ENCODE measurements at places on chromosomes 4 and X. TPM values are rescaled to one million over a fixed set of nuclear protein-coding genes. Genes with fewer than 3 reads are reported as not detected.

Gene ZNF718
- 12.0 TPM for total RNA-seq

Gene DIPK2B
- 12.3 TPM for total RNA-seq

Gene BCOR
- 28.5 TPM for total RNA-seq

Gene GUCY1B1
- 11.7 TPM for total RNA-seq

Gene CENPVL1
- not detected for total RNA-seq

Gene RHOH
- total RNA-seq: 1.0 TPM

Gene FAM13A
- 48.8 TPM for total RNA-seq

GRCh38 chrX:37476571-37477170, 94.8 kb upstream of the LANCL3 start:
- H3K27me3 ChIP-seq: no peaks in the 10 kb centered on the region
- no peak overlapping the region for H3K27ac ChIP-seq
- H3K4me1 ChIP-seq: no peaks in the 10 kb centered on the region
- no peaks in the 10 kb centered on the region for H3K36me3 ChIP-seq

GRCh38 chr4:12957108-12957507, 527.0 kb downstream of the RAB28 start:
- H3K27me3 ChIP-seq: no peaks in the 10 kb centered on the region
- H3K27ac ChIP-seq: no peak overlapping the region
- no peaks in the 10 kb centered on the region for H3K36me3 ChIP-seq
- no peaks in the 10 kb centered on the region for H3K4me1 ChIP-seq
- no peak overlapping the region for H3K4me3 ChIP-seq

DNA sequence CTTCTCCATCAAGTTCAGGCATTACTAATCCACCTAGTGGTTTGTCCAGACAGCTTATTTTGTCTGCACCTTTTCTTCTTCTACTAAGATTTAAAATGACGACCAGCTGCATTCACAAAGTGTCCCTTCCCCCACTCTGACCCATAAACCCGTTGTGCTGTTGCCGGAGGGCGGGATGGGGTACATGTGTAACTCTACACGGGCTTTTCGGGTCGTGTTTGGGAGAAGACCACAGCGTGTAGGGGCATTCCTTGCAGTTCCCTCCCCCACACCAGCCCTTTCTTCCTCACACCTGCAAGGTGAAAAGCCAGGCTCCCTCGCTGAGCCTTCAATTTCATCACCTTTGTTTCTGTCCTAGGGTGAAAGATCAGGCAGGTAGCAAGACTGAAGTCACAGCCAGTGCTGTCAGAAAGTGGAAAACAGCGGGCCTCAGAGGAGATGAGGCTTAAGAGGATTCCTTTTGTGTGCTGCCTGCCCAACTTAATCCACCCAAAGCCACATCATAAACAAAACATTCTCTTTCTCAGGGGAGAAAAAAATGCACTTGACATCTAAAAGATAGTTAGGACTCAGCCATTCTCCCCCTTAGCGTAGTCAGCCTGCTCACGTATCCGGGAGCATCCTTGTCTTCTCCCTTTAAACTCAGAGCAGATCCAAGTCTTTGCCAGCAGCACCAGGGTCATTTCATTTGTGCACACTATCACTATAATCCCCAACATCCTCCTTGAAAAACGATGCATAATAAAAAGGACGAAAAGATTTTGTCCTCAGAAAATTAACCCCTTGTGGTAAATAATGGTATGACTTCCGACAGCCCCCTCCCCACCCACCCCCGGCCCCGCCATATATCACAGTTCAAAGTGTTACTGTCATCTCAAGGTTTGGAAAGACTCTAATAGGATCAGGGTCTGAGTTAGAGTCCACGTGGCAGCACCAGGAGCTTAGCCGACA, 599.0 kb downstream of the RAB28 start:
- no peak overlapping the region for H3K27ac ChIP-seq
- H3K4me3 ChIP-seq: no peak overlapping the region
- DNase-seq: no peak
- H3K36me3 ChIP-seq: no peaks in the 10 kb centered on the region

DNA sequence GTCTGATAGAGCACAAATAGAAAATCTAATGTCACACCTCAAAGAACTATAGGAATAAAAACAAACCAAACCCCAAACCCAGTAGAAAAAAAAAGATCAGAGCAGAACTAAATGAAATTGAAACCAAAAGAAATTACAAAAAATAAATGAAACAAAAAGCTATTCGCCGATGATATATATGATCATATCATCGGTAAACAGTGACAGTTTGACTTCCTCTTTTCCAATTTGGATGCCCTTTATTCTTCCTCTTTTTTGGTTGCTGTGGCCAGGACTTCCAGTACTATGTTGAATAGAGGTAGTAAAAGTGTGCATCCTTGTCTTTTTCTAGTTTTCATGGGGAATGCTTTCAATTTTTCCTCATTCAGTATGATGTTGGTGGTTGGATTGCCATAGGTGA, 215.3 kb upstream of the AR start:
- DNase-seq: no peak
- H3K4me1 ChIP-seq: no peaks in the 10 kb centered on the region
- H3K27me3 ChIP-seq: no peaks in the 10 kb centered on the region
- H3K4me3 ChIP-seq: no peak overlapping the region
- H3K36me3 ChIP-seq: no peaks in the 10 kb centered on the region

GRCh38 chr4:159765382-159765781, 662.5 kb downstream of the RAPGEF2 start:
- no peaks in the 10 kb centered on the region for H3K27me3 ChIP-seq
- H3K4me3 ChIP-seq: no peak overlapping the region
- no peaks in the 10 kb centered on the region for H3K36me3 ChIP-seq
- H3K4me1 ChIP-seq: no peaks in the 10 kb centered on the region
- DNase-seq: no peak

GRCh38 chr4:167885071-167885470, 207.3 kb upstream of the ANXA10 start:
- no peak overlapping the region for H3K4me3 ChIP-seq
- no peak overlapping the region for H3K27ac ChIP-seq
- H3K4me1 ChIP-seq: no peaks in the 10 kb centered on the region
- DNase-seq: no peak
- H3K27me3 ChIP-seq: no peaks in the 10 kb centered on the region

DNA sequence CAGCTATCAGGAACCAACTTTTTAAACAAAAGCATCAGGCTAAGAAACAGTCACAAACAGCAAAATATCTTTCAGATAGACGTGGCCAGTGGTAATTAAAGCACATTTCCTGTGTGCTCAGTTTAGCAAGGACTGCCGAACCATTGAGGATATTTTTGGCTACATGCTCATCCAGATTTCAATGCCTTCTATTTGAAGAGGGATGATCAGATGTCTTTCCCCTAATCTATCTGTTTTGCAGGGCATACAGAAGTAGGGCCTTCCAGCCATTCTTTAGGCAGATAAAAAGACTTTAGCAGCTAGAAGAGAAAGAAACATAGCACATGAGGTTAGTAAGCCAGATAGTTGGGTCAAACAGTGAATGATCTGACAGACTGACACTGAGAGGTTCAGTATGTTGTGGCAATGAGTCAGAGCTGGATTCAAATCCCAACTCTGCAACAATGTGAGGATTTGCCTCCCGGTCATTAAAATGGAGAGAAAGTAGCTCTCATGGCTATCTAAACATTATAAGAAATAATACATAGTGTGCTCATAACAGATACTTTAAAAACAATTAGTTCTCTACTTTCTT, 100.0 kb upstream of the PRKG2 start:
- no peaks in the 10 kb centered on the region for H3K27me3 ChIP-seq
- no peaks in the 10 kb centered on the region for H3K36me3 ChIP-seq
- H3K4me1 ChIP-seq: peaks cover 4% of the 10 kb centered on the region
- H3K4me3 ChIP-seq: no peak overlapping the region

DNA sequence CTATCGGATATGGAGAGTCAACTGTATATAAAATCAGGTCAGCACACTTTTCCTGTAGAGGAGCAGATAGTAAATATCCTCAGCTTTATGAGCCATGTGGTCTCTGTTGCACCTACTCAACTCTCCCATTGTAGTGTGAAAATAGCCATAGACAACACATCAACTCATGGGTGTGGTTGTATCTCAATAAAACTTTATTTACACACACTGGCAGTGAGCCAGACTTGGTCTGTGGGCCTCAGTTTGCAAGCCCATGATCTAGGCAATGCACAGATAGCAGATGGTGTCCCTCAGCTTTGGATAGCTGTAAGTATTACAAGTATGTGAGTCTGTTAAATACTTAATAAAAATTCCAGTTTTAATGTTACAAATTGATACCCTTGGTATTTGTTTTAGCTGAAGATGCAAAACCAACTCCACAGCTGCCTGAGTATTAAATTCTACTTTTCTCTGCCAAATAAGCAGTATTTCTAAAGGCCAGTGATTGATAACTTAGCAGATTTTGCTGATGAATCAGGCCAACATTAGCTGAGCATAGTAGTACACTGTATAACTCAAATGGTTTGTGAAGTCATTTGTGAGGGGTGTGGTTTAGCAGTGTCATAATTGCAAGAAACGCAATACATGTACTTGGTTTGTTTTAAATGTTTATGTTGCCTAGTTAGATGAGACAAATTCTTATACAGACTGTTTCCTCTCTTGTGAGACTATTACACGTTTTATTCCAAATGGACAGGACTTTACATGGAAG, 87.3 kb downstream of the GPR143 start:
- H3K4me3 ChIP-seq: no peak overlapping the region
- no peaks in the 10 kb centered on the region for H3K36me3 ChIP-seq
- no peaks in the 10 kb centered on the region for H3K4me1 ChIP-seq
- no peak overlapping the region for H3K27ac ChIP-seq

GRCh38 chr4:168488869-168489274, 8.0 kb upstream of the PALLD start:
- no peaks in the 10 kb centered on the region for H3K4me1 ChIP-seq
- DNase-seq: no peak
- H3K4me3 ChIP-seq: no peak overlapping the region
- no peaks in the 10 kb centered on the region for H3K27me3 ChIP-seq
- no peaks in the 10 kb centered on the region for H3K36me3 ChIP-seq

GRCh38 chr4:56038487-56039162, 89.9 kb downstream of the CEP135 start:
- no peaks in the 10 kb centered on the region for H3K36me3 ChIP-seq
- H3K4me1 ChIP-seq: no peaks in the 10 kb centered on the region

DNA sequence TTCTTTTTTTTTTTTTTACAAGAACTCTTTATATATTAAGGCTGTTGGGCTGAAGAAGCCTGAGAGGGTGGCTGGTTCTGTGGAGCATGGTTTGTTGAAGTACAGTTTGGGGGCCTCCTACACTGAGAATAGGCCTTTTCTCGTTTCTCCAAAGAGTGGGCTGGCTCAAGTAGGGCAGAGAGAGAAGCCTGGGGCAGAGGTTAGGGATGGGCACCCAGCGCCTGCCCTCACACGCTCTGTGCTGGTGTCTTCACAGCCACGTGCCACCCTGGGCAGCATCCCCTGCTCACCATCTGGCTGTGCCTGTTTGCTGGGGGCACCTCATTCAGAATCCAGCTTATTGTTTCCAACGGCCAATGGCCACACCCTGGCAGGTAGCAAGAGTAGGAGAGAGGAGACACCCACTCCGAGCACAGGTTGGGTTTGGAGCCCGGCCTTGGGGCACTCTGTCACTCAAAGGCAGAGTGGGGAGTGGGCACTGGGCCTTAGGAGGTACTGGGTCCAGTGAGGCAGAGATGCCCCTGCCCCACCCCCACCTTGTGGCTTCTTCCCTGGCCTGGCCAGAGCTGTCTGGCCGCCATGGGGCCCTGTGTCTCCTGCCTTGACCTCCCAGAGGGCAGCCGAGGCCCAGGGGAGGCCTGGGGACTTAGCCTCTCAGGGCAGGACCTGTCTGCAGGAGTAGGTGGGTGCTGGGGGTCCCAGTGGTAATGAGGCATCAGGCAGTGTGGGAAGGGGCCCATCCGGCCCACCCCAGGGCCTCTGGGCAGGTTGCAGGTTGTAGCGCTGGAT, 2.9 kb downstream of the MSANTD1 start:
- no peak for DNase-seq
- H3K27ac ChIP-seq: no peak overlapping the region
- H3K27me3 ChIP-seq: no peaks in the 10 kb centered on the region
- H3K4me3 ChIP-seq: no peak overlapping the region
- no peaks in the 10 kb centered on the region for H3K4me1 ChIP-seq

DNA sequence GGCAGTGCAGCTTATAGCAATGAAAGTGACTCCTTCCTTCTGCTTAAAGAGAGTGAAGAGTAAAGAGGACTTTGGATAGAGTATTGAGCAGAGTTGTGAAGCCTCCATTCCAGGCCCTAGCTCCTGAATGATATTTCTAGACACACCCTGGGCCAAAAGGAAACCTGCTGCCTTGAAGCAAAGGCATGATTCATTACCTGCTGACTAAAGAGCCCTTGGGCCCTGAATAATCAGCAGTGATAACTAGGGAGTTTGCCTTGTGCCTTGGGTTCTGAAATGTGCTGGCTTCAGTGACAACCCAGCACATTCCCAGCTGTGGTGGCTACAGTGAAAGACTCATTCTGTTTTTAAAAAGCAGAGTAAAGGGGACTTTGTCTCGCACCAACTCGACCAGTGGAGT, 49.2 kb downstream of the STPG2 start:
- no peaks in the 10 kb centered on the region for H3K36me3 ChIP-seq
- no peak for DNase-seq
- H3K27me3 ChIP-seq: no peaks in the 10 kb centered on the region

- peaks cover 7% of the 10 kb centered on the region for H3K4me1 ChIP-seq
- no peaks in the 10 kb centered on the region for H3K27me3 ChIP-seq
- H3K36me3 ChIP-seq: no peaks in the 10 kb centered on the region
Observed at GRCh38 chr4:17544205-17544604, 29.2 kb downstream of the CLRN2 start.

All from tibial nerve (tissue), 4 donors.